ENCODE measurements at places on chromosomes 3 and 15.

GRCh38 chr3:135023996-135024658 is 229.1 kb downstream of the EPHB1 start:
- no peak for DNase-seq

- DNase-seq: no peak
Measured at GRCh38 chr3:32837789-32838188, 20.0 kb downstream of the TRIM71 start.

DNA sequence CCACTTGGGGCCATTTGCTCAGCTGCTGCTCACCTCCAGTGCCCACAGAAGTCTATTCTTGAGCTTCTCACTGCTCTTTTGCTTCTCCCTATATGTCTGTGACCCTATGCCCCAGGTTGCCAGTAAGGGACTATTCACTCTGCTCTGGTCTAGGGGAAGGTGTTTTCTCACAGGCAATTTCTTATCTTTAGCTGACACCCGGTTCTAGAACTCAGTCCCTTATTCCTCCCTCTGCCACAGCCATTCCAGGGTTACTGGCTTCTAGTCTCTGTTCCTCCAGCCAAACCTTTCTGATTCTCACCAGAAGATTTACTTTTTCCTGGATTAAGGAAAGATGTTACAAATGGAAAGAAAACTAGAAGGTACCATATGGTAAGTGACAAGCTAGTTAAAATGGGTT is 574.0 kb downstream of the NTRK3 start:
- no peak for DNase-seq

- DNase-seq: no peak
Measured at GRCh38 chr3:88478460-88478859, 328.7 kb downstream of the C3orf38 start.

DNA sequence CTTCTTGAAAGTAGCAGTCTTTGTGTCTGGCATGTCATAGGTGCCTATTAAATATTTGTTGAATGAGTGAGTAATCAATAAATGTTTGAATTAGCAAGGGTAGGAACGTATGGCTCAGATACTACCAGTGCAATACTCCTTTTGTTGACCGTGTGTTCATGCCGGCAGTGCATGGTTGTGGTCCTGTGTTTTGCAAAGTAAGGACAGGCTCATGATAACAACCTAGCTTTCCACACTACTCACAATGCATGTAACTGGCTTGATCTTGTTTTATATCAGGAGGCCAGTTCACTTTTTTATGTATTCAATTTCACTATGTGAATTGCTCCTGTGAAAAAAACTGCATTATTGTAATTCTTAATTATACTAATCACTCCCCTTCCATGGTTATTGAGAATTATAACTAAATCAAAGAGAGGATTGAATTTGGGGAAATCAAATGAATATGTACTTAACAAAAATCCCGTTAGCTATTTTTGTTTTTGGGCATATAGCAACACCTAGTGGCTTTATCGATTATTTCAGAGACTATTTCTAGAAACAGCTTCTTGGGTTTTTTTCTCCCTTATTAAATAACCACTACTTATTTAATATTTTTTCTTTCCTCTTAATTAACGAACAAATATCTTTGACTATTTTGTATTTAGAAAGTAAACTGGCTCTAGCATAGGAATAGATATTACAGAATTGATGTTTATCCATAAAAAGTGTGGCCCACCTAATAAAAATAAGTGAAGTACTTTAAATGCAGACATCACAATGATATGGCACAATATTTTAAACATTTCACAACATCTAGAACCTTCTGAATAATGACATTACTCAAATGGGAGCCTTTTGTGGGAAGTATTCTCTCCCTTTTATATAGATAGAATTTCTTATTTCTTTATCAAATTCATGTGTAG is 218.5 kb downstream of the BBX start:
- peak; percentile 7 for DNase-seq

GRCh38 chr15:58282060-58282708 is 144.0 kb downstream of the AQP9 start:
- DNase-seq: no peak
